HT1080 (cell line): ENCODE measurements at places on chromosomes 7 and 10. TPM values are rescaled to one million over a fixed set of nuclear protein-coding genes. Genes with fewer than 3 reads are reported as not detected.

PIK3CG gene
- total RNA-seq: 1.9 and 2.1 TPM in 2 replicates

DNA sequence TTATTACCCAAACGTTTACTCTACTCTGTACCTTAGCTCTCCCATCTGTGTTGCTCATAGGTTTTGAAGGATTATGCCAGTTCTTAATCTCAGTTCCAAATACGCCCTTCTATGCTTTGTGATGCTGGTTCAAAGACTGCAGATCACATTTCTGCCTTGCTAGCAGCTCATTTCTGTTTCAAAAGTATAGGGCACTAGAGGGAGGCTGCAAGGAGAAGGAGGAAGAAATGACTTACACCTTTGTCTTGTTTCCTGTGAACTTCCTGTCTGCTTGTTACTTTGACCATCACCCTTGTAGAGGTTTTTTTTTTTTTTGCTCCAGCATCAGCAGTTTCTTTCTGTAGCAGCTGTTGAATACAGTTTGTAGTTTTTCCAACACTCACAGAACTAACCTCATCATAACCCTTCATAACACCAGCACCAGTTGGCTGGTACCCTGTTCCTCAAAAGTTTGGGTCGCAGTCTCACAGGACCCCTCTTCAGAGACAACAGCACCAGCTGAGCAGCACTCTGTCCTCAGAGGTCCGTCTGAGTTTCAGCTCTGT is 16.5 kb downstream of the SLK start:
- peak; percentile 48 for DNase-seq

- no peak for DNase-seq
Measured at GRCh38 chr7:157299613-157300368, 37.0 kb upstream of the DNAJB6 start.

DNA sequence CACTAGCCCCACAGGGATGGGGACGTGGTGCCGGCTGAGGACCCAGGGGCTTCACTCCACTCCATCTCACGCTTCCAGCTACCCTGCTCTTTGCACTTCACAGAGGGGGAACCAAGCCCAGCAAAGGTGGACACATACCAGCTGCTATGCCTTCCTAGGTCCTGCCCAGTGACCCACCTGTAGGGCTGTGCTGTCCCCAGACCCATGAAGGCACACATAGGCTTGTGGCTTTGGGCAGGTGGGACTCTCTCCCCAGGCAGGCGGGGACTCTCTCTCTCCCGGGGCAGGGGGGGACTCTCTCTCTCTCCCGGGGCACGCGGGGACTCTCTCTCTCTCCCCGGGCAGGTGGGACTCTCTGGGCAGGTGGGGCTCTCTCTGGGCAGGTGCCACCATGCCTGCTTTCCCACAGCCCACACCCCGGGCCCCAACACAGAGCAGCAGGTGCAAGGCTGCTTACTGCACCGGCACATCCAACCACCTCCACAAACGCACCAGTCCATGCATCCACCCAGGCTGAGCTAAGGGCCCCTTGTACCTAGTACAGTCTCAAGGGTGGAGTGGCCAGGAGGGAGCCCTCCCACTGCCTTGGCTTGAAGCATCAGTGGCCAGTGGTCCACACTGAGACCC is 13.8 kb upstream of the GPR146 start:
- DNase-seq: no peak

- DNase-seq: no peak
Measured at GRCh38 chr7:17815318-17815717, 125.0 kb downstream of the SNX13 start.
